ENCODE measurements at places on chromosomes 7 and 10.

GRCh38 chr7:23001610-23002009, 12.3 kb downstream of the HYCC1 start:
- DNase-seq, result no peak

- DNase-seq, result no peak
These were observed 217.8 kb downstream of the PTPRN2 start for GRCh38 chr7:158369866-158370265.

- DNase-seq, result no peak
These were observed 12.6 kb downstream of the PDGFA start for GRCh38 chr7:506921-507622.

DNA sequence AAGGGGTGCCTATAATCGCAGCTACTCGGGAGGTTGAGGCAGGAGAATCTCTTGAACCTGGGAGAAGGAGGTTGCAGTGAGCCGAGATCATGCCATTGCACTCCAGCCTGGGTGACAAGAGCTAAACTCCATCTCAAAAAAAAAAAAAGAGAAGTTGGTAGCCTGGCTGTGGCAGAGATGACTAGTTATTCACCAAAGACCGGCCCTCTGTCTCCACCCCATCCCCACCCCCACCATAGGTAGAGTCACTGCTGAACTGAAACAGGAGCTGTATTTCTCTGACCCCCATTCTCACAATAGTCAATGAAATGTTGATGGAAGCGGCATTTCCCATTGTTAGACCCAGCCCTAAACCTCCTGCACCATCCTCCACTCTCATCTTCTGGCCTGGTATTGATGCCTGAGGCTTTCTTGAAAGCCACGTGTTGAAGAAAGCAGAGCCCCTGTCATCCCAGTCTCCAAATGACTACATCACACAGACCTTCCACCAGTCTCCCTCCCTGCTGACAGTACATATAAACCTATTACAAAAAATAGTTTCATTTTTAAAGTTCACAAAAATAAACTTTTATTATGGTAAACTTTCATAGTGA, 9.4 kb upstream of the PIK3CG start:
- no peak for DNase-seq

GRCh38 chr10:32073659-32074058, 17.4 kb upstream of the KIF5B start:
- DNase-seq, result no peak

DNA sequence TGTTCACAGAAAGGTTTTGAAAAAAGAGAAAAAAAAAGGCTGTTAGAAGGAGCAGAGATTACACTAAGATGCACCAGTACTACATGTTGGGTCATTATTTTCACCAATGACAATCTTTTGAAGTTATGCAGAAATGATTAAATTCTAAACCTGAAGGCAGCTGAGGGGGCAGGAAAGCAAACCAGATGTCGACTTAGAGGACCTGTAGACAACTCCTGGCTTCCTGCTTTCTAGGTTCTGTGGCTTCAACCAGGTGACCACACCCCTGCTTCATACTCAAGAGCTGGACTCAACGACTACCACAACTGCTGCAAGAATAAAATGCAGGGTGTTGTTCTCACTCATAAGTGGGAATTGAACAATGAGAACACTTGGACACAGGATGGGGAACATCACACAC, 30.0 kb downstream of the MYOF start:
- DNase-seq, result no peak

DNA sequence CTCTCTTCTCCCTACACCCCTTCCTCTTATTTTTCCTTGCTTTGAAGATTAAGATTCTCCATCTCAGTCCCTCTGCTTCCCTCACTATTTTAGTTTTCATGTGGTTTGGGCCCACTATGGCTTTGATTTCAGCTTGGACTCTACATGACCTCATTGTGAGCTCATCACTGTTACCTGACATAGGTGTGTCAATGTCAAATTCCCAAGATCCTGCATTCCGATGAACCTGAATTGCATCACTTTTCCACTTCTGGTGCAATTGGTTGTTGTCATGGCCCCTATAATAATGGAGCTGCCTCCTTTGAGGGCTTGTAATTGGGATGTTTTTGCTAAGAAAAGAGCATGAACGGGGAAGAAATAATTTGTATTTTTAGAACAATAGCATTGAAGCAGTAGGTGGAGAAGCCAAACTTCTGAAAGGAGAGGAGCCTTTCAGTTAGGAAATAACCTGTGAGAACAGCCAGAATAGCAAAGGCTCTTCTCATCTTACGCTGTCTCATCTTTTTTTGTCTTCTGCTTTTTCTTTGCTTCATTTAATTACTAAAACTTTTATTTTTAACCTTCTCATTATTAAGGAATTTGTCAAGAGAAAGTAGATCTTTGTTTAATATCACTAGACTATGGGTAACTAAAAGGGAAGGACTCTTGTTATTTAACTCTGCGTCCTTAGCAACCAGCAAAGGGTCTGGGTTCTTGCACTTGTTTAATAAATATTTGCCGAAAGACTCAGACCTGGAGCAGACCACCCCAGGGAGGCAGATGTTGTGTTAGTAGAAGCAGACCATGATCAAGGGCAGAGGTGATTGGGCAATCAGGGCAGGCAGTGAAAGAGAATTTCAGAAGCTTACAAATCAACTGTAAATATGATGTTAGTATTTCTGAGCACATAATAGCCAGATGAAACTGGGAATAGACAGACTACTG, 95.4 kb downstream of the TES start:
- DNase-seq, result no peak

DNA sequence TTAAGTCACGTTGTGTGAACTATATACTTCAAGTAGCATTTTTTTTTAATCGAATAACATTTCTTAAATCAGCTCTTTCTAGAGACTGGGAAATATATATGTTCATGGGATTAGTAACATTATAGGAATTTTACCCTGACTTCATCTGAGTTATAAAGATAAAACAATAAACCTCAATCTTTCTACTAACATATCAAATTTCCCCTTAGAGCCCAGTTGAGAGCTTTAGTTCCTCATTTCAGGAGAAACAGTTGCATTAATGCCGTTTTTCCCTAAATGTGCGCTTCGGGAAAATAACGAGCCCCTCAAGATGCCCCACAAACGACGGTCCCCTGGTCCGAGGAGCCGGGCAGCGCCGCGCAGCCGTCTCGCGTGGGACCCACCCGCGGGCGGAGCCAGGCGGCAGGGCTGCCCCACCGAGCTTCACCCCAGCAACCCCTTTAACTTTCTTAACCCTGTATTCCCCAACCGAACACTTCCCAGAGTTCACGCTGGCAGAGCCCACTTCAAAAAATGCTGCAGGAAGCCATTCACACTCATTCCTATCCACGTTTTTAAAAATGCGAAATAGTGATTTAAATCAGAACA, 152.5 kb upstream of the YAE1 start:
- no peak for DNase-seq

GRCh38 chr10:78224602-78225001, 190.9 kb downstream of the RPS24 start:
- no peak for DNase-seq

DNA sequence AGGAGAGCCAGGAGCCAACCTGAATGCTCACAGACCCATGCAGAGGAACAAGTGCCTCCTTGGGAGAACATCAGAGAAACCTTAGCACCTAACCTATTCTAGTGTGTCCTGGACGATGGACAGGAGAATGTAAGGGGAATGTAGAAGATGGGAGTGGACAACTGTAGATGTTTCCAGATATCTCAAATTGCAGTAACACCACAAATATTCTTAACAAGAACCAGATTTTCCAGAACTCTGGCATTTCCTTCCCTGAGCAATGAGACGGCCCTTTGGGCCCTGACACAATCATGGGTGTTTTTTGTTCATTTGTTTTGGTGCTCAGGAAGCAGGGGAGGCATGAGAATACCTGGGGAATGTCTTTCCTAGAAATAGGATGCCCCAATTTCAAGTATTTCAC, 196.1 kb upstream of the PRSS1 start:
- no peak for DNase-seq

DNA sequence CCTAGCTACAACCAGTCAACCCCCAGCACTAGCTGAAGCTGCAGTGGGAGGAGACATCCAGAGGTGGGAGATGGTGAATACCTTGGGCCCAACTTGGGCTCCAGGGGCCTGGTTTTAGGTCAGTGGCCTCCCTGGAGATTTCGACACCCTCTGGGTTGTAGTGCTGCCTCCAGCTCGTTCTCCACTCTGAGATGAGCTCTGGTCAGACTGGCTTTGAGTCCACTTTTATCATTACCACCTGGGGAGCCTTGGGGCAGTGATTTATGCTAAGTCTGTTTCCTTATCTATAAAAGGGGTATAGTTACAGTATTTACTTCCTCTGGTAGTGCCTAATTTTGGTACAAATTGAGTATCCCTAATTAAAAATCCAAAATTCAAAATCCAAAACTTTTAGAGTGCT, 22.8 kb downstream of the PPIA start:
- DNase-seq, result no peak

- DNase-seq, result peak; percentile 98
These were observed at the start of gene LUC7L2 for GRCh38 chr7:139359366-139360209. TSS of gene LUC7L2 (plus strand) at chr7:139359894. CDS start at chr7:139360262, 368 bp downstream.

DNA sequence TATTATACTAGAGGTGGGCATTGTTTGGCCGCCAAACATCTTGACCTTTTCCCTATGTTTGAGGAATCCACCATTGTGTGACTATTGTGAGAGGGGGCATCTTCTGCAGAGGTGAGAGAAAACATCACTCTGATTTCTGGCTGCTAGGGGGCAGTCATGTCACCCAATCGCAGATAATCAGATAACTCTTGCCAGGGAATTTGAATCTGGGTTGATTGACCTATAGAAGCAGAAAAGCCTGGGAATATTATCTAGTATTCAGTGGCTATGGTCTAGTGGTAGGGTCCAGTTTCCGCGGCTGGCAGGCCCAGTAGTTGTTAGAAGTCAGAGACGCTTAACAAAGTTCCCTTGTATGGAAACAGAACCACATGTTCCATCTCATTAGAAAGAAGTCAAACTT, 808.5 kb downstream of the PHTF2 start:
- DNase-seq, result no peak

DNA sequence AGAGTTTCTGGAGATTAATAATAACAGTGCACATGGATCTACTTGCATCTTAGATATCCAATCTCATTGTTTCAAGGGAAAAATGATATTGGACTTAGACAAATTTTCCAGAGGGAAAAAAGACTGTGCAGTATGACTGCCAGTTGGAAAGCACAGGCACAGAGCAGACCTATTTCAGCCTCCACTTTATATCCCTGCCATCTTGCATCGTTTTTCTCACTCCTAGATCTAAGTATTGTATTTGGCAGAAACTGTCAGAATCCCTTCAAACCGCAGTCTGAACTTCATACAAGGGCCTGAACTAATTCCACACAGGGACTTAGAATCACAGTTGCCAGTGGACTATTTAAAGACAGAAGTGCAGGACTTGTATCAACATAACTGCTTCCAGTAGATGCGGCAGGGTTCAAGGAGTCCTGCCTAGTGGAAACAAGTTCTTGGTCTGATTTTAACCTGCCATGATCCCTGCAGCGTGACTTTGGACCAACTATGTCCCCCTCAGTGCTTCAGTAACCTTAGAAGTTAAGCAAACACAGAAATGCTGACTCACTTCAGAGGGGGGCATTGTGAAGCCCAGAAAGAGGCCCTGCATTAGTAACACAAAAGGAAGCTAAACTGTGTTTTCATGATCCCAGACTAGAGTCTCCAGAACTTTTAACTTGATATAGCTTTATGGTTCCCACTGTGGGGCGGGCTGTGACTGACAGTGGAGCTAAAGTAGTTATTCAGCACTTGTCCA, 95.7 kb upstream of the PALS2 start:
- peak; percentile 2 for DNase-seq

DNA sequence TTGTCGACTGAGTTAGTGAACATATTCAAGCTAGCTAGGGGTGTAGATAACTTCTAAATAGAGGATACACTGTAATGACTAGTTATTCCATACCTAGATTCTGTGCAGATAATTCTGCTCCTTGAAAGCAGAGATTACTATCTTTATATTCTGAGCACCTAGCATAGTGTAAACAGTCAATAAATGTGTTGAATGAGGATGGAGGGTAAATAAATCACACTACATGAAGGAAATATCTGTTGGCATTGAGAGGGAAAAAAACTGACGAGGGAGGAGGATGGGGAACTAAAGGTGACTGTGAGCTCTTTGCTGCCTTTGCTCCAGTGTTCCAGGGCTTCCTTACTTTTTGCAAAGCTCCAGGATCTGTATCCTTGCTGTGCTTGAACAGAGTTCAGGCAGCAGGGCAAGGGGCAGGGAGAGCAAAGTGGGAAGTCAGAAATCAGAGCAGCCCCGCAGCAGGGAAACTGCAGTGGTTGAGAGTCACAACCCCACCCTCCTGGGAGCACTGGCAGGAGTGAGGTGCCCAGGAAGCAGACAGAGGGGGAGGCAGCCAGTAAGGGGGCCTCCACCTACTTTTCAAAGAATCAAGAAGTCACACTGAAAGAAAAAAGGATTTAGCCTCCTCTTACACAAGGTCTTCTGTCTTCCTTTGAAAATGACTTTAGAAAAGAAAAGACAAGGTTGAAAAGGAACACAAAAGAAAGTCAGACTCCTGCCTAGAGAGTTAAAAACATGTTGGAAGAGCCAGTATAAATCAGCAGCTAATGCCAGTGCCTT, 71.8 kb upstream of the LRRN3 start:
- no peak for DNase-seq

DNA sequence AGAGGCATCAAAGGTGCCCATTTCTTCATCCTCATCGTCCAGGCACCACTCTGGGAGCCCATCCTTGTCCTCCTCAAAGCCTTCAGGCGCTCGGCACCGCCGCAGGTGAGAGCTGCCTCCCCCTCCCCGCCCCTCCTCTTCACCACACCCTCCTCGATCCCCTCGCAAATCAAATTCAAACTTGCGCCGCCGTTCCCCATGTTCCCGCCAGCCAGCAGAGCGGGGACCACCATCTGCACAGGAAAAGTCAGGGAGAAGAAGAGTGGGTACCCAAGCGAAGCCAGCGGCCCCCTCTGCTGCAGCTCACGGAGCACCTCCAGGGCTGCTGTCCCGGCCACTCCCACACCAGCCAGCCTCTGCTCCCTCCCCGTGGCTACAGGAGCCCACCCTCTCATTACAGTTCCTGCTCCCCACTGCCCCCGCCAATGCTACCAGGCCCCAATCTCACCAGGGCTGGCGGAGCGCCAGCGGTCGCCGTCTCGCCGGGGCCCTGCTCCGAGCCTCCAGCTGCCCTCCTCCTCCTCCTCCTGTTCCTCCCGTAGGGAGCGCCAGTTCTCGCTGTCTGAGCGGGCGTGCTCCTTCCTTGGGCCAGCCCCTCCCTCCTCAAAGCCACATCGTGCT, 7.7 kb downstream of the GIGYF1 start:
- DNase-seq, result no peak

DNA sequence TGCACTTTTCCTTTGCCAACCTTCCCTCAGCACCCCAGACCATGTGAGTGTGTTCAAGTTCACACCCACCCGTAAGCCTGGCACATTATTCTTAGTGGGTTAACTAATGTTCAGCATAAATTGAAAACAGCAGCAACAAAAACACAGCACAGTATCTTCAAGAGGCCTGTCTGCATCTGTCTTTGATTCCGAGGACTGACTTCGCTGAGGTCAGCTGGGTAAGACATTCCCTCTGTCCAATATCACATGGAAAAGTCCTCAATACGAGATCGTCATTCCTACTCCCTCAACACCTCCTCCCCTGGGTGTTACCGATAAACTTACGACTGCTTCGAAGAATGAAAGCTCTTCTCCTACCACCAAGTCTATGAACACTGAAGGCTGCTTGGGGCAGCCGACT, 218.8 kb downstream of the SFMBT2 start:
- DNase-seq, result no peak

- DNase-seq, result peak; percentile 35
These were observed 8.4 kb upstream of the RBM28 start for GRCh38 chr7:128352153-128352537.

- DNase-seq, result peak; percentile 85
These were observed 670 bp downstream of the TPK1 start for GRCh38 chr7:144835155-144835611.
